LHCN-M2 (cell line): ENCODE measurements at places on chromosomes 6 and 20. TPM values are rescaled to one million over a fixed set of nuclear protein-coding genes. Genes with fewer than 3 reads are reported as not detected.

Gene ANGPT4
- not detected in 2 replicates for total RNA-seq

Gene BYSL
- 18.5 and 23.7 TPM in 2 replicates for total RNA-seq

Gene OR2H2
- not detected in 2 replicates for total RNA-seq

Gene ISM1
- total RNA-seq: 0.06 and 0.11 TPM in 2 replicates

Gene PKHD1
- total RNA-seq: under 0.01 and 0.11 TPM in 2 replicates

Gene NELFE
- 129 TPM in 2 replicates for total RNA-seq

Gene SLC17A3
- not detected in 2 replicates for total RNA-seq

Gene PRSS16
- not detected in 2 replicates for total RNA-seq

Gene LRRC73
- total RNA-seq: 1.2 TPM in 2 replicates

Gene UNC93A
- total RNA-seq: not detected in 2 replicates

Gene HTR1E
- total RNA-seq: not detected in 2 replicates

Gene AKAP12
- total RNA-seq: 37.9 and 46.3 TPM in 2 replicates

Gene TCP11
- 0.23 and 0.32 TPM in 2 replicates for total RNA-seq

Gene SLC17A1
- total RNA-seq: not detected in 2 replicates

Gene C20orf204
- total RNA-seq: 0.17 and 0.19 TPM in 2 replicates

Gene GABRR1
- not detected in 2 replicates for total RNA-seq

Gene HUS1B
- 0.17 and 0.19 TPM in 2 replicates for total RNA-seq

Gene FAM209B
- total RNA-seq: not detected in 2 replicates

Gene PPP1R14C
- total RNA-seq: not detected in 2 replicates

Gene ZNF322
- 18.0 and 18.1 TPM in 2 replicates for total RNA-seq

Gene PLAGL2
- 3.3 and 4.6 TPM in 2 replicates for total RNA-seq

Gene RFX6
- not detected in 2 replicates for total RNA-seq

Gene GNAS-AS1
- total RNA-seq: 0.11 TPM in 1 of 2 replicates, not detected in the other

Gene ERVFRD-1
- not detected in 2 replicates for total RNA-seq

Gene POM121L2
- total RNA-seq: not detected in 2 replicates

Gene PACRG
- 0.75 TPM in 1 of 2 replicates, not detected in the other for total RNA-seq

Gene DDO
- total RNA-seq: 2.6 and 3.3 TPM in 2 replicates

Gene MCCD1
- not detected in 2 replicates for total RNA-seq

Gene NHSL1
- total RNA-seq: 12.4 and 21.4 TPM in 2 replicates

Gene FOXF2
- not detected in 2 replicates for total RNA-seq

Gene COMMD7
- 16.3 and 26.7 TPM in 2 replicates for total RNA-seq

Gene DUSP15
- 0.11 TPM in 1 of 2 replicates, not detected in the other for total RNA-seq

Gene SLC22A3
- total RNA-seq: 0.06 TPM in 1 of 2 replicates, not detected in the other

Gene HEY2
- total RNA-seq: not detected in 2 replicates
